M059J (cell line): ENCODE measurements at places on chromosomes 2 and 18. TPM values are rescaled to one million over a fixed set of nuclear protein-coding genes. Genes with fewer than 3 reads are reported as not detected.

GRCh38 chr2:15810477-15811150 is 129.7 kb upstream of the MYCN start:
- no peak for DNase-seq

DIPK1C gene
- not detected in 2 replicates for total RNA-seq

PSMA8 gene
- 0.15 TPM in 1 of 2 replicates, not detected in the other for total RNA-seq

CIB4 gene
- total RNA-seq: not detected in 2 replicates

DNA sequence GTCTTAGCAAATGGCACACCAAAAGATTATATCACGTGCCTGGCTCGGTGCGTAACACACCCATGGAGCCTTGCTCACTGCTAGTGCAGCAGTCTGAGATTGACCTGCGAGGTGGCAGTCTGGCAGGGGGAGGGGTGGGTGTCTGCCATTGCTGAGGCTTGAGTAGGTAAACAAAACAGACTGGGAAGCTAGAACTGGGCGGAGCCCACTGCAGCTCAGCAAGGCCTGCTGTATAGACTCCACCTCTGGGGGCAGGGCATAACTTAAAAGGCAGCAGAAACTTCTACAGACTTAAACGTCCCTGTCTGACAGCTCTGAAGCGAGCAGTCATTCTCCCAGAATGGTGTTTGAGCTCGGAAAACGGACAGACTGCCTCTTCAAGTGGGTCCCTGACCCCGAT is 55.9 kb upstream of the FSHR start:
- DNase-seq: no peak

GRCh38 chr2:172100935-172101820 is 1.5 kb downstream of the DLX2 start:
- no peak for DNase-seq

DNA sequence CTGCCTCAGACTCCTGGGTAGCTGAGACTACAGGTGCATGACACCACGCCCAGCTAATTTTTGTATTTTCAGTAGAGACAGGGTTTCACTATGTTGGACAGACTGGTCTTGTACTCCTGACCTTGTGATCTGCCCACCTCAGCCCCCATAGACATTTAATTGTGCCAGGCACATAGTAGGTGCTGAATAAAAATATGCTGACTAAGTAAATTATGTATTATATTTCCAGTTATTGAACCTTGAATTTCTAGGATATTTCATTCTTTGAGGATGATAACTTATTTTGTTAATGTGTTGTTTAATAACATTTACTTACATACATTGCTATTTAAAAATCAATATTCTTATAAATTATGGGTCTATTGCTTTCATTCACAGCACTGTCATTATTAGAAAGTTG is 190.4 kb upstream of the LRRTM4 start:
- no peak for DNase-seq

DNA sequence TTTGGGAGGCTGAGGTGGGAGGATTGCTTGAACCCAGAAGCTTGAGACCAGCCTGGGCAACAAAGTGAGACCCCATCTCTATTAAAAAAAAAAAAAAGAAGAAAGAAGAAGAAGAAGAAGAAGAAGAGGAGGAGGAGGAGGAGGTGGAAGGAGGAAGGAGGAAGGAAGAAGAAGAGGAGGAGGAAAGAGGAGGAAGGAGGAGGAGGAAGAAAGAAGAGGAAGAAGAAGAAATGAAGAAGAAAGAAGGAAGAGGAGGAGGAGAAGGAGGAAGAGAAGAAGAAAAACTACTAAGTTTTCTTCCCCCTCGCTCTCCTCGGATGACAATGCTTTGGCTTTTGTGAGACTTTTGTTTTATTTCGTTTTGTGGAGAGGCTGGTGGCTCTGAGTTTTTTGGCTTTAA is 30.1 kb upstream of the EFHD1 start:
- DNase-seq: no peak

TWIST2 gene
- total RNA-seq: 21.0 and 24.7 TPM in 2 replicates

- peak; percentile 40 for DNase-seq
Observed at GRCh38 chr2:10103179-10103578, 19.4 kb upstream of the RRM2 start.
